Right kidney (tissue), 9 donors: ENCODE measurements at places on chromosomes 4 and X.

- DNase-seq = no peak
Measured at GRCh38 chr4:102324730-102325129, 20.6 kb downstream of the SLC39A8 start.

DNA sequence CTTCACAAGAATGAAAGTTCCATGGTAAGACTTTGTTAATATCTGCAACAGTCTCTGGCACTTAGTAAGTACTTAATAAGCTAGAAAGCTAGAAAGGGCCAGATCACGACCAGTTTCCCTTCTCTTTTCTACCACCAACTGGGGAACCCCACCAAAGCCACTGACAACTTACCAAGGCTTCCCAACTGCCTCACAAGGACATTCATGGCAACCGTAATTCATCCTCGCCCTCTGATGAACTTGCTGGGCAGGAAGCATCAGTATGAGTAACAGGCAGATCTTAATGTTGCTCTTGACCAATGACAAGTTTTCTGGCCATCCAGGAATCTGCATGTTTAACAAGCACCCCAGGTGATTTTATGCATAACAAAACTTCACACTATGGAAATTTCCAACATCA lies 23.2 kb upstream of the ZCCHC13 start:
- no peak for DNase-seq

DNA sequence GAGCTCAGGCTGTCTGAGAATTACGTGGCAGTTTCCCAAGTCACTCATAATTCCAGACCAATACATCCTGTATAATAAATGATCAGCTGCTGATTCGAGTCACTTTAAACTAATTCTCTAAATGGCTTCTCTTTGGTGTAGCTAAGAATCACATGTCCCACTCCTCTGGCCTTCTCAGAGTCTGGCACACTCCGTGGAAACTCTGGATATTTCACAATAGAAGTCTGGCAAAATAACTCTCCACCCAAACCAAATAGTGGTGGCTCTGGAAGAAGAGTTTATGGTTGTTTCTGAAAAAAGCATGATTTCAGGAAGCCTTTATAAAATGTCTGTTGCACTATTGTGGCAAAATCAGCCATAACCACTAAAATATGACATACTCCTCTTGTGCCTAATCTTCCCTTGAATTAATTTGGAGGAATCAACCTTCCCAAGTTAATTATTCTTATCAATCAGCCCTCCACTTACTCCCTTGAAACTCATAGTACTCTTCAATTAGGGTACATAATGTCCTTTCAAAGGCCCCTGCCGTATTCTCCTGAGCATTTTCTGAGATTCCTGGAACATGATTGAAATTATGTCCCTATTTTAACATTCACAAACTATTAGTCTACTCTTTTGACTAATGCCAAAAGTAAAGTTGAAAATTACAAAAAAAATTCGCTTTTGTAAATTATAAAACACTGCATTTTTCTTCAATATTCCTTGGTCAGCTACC lies 991.6 kb downstream of the FAT4 start:
- DNase-seq = no peak

GRCh38 chrX:145817331-145818185 lies at the start of gene SLITRK2:
Gene SLITRK2, plus strand, starts transcription at chrX:145817829. Its CDS starts 4,597 bp downstream, at chrX:145822426.
- peak; percentile 31 for DNase-seq

- no peak for DNase-seq
Measured at GRCh38 chrX:77087529-77088169, 359.5 kb upstream of the FGF16 start.
